T-cell (primary cell): ENCODE measurements at places on chromosomes 6 and 20.

GRCh38 chr6:87483929-87484328 lies 11.2 kb downstream of the SLC35A1 start:
- peak; percentile 4 for DNase-seq

DNA sequence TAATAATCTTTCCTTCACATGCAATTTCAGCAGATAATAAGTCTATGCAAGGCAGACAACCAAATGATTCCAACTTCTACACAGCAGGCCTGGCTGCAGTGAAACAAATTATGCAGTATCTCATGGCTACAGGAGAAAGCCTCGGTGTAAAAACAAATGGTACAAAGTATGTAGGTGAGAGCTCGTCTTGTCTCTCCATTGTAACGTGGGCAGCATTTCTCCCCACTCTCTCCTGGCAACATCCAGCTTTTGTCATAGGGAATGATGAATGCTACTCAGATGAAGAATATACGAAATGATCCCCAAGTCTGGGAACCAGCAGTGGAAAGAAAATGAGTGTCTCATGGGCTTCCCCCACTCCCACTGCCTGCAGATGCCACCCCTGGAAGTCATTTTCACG lies 32.4 kb downstream of the FYN start:
- DNase-seq = no peak

DNA sequence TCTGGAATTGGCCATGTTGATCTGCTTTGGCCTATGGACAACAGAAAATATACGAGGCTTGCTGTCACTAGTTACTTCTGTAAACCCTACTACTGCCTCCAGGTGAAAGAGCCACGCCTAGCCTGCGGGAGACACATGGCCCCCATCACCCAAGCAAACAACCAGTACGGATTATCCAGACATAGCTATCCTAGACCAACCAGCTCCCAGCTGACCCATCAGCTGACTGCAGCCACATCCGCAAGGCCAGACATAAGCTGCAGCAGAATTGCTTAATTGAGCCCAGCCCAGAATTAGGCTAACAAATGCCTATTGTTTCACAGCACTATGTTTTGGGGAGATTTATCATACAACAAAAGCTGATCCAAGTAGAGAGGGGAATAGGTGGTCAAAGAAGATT lies 13.5 kb downstream of the REV3L start:
- no peak for DNase-seq

DNA sequence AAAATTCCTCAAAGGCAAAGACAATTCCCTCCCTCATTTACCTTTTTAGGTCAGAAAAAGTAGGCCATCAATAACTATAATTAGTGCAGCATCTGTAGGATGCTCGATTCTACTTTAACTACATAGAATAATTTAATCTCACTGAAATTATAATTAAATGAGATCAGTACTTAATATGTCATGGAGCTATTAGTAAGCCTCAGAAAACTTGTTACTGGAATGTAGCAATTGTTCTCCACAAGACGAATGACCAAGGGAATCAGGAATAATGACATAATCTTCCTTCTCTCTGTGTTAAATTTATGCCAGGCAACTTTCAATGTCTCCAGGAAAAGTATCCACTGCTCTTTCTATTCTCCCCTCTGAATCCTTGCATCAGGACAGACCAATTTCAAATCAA lies 34.1 kb downstream of the SESN1 start:
- DNase-seq = no peak

- DNase-seq = no peak
Observed at GRCh38 chr6:41072836-41073202, at the start of gene NFYA. NFYA (plus strand) TSS chr6:41072974; CDS start chr6:41079090, 6,116 bp downstream.

DNA sequence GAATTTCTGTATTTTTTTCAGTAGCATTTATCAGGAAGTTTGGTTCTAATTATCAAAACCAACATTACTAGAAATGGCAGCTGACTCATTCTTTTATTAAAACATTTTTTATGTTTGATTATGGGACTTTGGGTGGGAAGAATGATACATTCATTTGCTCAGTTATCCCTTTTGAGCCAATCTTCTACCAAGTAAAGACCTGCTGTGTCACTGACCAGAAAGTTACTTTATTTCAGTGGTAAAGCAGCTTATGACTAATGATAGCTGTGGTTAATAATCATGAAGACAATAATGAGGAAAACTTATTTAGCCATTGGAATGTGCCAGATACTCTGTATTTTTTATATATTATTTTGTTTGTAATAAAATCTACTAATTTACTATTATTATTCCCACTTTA lies 142.3 kb downstream of the FARS2 start:
- DNase-seq = no peak

GRCh38 chr6:75913040-75913439 lies 159.4 kb downstream of the IMPG1 start:
- DNase-seq = no peak

DNA sequence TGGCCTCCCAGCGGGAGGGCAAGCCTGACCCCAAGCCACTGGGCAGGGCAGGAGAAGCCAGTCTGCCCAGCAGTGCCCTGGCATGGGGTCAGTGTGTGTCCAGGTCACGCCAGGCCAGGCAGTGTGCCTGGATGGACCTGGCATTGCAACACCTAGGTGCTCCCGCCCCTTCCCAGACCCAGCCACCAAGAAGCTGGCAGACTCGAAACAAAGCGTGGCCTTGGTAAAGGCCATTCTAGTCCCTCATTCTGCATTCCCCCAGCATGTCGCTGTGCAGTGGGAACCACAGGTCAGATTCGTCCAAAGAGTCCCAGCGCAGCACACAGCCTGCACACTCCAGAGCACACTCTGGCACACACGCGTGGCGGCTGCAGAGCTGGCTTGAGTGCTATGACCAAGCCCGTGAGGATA lies 19.3 kb upstream of the APMAP start:
- DNase-seq = no peak

DNA sequence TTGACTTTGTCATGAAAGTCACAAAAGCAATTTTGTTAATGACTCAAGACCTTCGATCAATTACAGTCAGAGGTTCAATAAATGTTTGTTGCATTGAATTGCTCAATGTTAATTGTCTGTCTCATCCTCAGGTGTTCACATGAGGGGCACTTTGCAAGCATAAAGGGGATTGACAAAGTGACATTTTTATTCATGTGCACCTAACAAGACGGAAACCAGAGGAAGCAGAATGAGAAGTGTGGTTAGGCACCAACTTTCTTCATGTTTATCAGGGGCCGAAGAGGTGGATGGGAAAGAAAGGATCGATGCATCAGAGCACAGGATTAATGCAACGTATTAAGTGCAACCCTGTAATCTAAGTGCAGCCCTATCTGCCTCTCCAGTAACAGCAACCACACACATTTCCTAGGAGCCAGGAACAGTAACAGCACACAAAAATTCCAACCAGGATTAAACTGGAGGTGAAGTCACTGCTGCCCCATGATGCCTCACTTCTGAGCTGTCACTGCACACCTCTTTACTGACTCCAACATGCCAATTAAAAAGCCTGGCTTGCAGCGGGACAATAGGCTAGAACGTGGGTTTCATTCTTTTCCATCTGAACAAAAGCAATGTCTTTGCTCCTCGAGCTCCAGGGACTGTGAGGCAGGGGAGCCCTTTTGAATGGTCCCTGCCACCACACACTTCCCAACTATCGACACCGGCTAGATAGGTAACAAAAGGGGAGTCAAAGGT lies 262.7 kb downstream of the CD83 start:
- DNase-seq = no peak

DNA sequence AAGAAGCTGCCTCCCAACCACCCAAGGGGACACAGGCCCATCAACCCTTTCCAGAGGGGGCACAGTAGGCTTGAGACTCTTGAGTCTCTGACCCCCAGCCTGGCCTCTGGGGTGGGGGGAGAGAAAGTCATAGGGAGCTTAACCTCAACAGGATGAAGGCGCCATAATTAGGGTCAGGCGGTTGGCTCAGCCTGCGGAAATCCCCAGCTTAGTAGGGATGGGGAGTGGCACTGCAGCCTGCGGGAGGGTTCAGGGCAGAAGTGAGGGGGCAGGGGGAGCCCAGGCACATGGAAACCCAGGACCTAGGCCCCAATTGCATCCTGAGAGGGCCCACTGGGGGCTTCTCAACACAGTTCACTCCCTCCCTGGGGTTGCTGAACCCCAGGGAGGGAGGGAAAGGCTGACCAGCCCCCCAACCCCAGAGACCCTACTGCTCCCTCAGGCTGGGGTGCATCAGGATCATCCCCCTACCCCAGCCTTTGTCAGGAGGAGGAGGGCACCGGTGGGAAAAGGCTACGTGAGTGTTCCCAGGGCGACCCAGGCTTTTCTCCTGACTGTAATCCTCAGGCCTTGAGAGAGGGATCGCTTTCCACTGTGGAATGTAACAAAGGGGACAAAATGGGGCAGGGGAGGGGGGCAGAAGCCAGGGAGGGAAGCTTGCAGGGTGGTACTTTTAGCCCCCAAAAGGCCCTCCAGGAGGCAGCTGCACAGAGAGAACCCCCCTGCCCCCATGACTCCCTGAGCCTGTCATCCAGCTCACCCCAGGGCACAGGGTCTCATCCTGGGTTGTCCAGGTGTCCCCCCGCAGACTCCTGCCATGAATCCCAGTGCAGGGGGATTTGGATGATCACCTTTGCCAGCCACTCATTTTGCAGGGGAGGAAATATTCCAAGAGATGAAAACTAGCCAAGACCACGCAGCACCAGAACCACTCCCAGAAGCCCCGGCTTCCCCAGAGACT lies 46.4 kb downstream of the MRPL14 start:
- no peak for DNase-seq

DNA sequence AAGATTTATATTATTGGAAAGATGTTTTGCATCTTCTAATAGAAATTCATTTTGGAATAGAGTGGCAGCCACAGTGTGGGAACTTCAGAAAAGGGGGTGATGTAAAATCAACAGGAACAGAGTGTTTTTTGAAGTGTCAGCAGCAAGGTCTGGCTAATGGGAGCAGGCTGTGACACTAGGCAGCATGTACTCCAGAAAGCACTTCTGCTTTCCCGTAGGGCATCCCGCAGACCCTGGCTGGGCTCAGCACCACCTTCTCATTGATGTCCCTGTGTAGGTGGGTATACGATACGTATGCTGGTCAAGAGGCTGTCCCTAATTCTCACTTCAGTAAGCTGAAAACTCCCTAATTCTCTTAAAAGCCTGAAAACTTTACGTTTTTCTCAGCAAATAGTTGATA lies 74.7 kb downstream of the EYA4 start:
- no peak for DNase-seq

- no peak for DNase-seq
Observed at GRCh38 chr6:112956696-112957535, 609.8 kb downstream of the RFPL4B start.

- DNase-seq = no peak
Observed at GRCh38 chr6:5025911-5026819, 22.3 kb upstream of the RPP40 start.

GRCh38 chr6:54248994-54249393 lies 59.2 kb upstream of the TINAG start:
- DNase-seq = no peak

GRCh38 chr6:37495244-37495934 lies 4.3 kb downstream of the CCDC167 start:
- DNase-seq = no peak

- no peak for DNase-seq
Observed at GRCh38 chr20:58466729-58467571, 48.2 kb downstream of the APCDD1L start.

GRCh38 chr20:21090111-21090618 lies 16.0 kb downstream of the LINC00237 start:
- DNase-seq = no peak

GRCh38 chr6:41191569-41191968 lies 9.4 kb downstream of the TREML2 start:
- peak; percentile 20 for DNase-seq

DNA sequence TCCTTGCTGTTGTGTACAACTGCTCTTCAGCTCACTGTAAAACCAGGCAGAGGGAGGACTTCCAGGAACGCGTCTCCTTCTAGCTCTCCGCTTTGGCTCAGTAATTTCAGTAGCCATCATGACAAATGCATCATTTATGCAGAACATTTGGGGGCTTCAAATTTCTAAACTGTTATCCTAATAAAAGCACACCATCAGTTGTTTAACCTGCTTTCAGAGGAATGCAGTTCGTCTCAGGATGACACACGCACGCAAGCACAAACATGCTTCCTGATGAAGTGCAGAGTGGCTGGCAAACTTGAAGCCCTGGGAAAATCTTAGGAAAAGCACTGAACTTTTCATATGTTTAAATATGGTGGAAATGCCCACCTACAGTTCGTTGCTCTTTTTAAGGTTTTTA lies 24.4 kb downstream of the SLC22A23 start:
- DNase-seq = no peak

DNA sequence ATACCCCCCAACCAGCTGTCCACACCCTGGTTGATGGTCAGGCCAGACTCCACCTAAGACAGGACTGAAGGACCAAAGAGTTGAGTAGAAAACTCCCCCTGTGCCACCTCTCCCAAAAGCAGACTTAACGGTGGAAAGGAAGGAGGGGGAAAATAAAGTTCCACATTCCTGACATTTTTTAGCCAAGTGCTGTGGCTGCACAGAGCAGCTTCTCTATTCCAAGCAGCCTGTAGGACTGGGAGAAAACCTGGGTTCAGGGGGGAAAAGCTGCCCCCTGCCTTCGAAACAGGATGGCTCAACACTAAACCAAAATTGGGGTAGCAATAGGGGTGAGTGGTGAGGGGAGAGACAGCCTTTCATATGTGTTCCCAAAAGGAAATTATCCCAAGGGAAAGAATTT lies 3.6 kb downstream of the TRAM2 start:
- no peak for DNase-seq

GRCh38 chr6:39407446-39407993 lies 85.0 kb upstream of the KCNK16 start:
- DNase-seq = no peak

DNA sequence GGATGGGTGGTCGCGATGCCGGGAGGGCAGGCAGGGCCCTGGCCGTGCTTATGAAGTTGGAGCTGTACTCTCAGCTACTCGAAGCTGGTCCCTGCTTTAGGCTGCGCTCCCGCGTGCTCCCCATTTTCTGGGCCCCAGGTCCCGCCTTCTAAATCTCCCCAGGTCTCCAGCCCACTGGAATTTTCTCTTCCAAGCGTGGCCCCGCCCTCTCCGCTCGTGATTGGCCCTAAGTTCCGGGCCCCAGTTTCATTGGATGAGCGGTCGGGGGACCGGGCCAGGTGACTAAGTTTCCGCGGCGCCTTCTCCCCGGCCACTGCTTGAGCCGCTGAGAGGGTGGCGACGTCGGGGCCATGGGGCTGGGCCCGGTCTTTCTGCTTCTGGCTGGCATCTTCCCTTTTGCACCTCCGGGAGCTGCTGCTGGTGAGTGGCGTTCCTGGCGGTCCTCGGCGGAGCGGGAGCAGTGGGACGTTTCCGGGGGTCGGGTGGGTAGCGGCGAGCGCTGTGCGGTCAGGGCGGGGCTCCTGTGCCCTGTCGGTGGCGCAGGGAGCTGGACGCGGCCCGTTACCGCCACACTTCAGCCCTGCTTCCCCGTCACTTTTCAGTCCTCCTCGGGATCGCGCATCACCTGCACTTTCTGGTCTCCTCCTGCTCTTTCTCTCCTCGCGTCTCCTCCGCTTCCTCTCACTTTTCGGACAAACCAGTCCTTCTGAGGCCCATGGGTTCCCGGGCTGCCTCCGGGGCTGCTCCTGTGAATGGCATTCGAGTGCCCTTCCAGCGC lies at the start of gene MICA:
Gene MICA, plus strand, starts transcription at position 313 of the 778 bp plus-strand sequence. Its CDS starts 38 bp downstream, at position 351.
- peak; percentile 39 for DNase-seq
